ENCODE measurements at places on chromosomes 4 and X.

DNA sequence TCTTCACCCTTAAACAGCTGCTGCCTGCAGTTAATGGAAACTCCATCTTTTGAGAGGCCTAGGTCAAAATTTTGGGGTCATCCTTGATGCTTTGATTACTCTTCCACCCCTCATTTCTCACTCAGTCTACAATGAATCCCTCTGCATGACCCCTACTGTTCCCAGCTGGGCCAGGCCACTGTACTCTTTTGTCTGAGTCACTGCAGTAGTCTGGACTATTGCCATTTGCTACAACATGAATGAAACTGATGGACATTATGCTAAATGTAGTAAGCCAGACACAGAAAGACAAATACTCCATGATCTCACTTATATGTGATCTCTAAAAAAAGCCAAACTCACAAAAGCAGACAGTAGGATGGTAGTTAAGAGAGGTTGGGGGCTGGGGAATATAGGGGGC lies 28.3 kb downstream of the STK32B start:
- no peak for DNase-seq

- no peak for DNase-seq
These were observed 36.7 kb downstream of the PSAPL1 start for GRCh38 chr4:7398104-7398423.

- no peak for DNase-seq
These were observed 105.3 kb downstream of the DTHD1 start for GRCh38 chr4:36386691-36387090.

GRCh38 chrX:15322472-15322871 lies 7.0 kb upstream of the ASB11 start:
- no peak for DNase-seq

DNA sequence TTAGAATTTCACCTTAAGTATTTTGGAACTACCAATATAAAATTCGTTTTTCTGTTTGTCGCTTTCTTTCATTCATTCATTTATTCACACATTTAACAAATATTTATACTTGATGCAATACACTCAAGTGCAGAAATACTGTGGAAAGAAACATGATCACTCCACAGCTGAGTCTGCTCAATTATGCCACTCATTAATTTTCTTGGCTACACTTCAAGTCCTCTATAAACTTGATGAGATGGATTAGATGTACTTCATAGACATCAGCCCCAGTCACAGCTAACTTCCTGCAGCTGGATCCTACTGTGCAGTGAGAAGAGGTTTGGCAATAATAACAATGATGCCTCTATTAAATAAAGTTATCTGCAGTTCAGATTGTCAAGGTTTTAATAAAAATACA lies 208.1 kb downstream of the PDGFC start:
- no peak for DNase-seq

DNA sequence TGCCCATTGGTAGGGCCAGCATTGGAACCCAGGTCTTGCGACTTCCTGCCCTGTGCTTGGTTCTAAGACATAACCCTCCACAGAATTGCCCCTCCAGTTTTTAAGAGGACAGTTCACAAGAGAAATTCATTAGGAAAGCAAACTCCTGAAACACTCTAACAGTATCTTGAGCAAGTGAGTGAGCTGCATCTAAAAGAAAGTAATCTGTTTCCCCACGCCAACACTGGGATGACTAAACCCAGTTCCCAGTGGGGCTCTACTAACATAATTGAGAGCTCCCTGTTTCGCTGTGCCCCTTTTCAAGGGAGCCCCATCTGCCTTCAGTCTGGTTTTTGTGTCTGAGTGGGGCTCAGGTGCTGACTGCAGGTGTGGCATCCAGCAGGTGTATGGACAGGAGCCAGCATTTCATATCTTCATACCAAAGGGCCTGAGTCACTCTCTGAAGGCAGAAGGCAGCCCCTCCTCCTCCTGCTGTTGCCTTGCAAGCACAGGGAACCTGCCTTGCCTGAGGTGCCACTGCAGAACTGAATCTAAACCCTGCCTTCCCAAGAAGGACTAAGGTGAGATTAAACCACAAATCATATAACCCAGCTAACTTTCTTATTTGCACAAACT lies 8.0 kb downstream of the AMOT start:
- DNase-seq, result no peak
